Hematopoietic multipotent progenitor cell (in vitro differentiated cells): ENCODE measurements at places on chromosomes 6 and 20. TPM values are rescaled to one million over a fixed set of nuclear protein-coding genes. Genes with fewer than 3 reads are reported as not detected.

DNA sequence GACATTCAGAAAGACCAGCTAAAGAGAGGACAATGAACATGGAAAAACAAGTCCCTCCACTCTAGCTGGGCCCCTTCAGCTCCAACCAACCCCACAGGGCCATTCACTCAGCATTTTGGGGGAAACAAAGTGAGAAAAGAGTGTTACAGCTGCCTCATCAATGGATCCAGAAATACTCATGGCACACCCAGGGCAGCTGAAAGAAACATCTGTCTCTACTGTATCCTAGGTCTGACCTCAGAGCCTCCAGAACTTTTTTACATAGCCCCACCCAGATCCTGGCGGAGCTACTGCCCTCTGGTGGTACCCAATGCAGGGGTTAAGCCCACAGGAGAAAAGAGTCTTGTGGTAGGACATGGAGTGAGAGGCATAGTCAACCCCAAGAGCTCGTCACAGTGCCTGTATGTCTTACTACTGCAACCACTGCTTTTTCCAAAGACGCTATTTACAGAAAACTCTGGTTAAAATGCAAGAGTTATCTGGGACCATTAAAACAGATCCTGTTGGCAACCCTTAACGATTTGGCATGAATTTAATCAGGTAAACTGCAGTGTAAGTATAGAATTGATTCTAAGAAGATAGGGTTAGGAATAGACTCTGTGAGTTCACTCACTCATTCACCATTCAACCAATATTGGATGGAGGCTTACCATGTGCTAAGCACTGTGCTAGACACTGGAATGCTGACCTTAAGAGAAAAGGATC is 37.4 kb upstream of the FAM83C start:
- DNase-seq, result peak; percentile 40

GRCh38 chr6:22444330-22444729 is 125.0 kb upstream of the HDGFL1 start:
- no peak for DNase-seq

The PTCRA gene
- under 0.01 TPM for total RNA-seq

GRCh38 chr6:144581812-144582537 is 296.8 kb downstream of the UTRN start:
- DNase-seq, result peak; percentile 37

GRCh38 chr6:136952714-136953260 is 30.7 kb downstream of the SLC35D3 start:
- DNase-seq, result no peak

- no peak for DNase-seq
Observed at GRCh38 chr6:148713033-148713738, 33.6 kb upstream of the UST start.
